Activated naive CD4-positive, alpha-beta T cell treated with anti-CD3 and anti-CD28 coated beads, Interleukin-2, amount 10 ng/mL, durations not matched to agents 7 days and 5 days (primary cell): ENCODE measurements at places on chromosomes 4 and X.

DNA sequence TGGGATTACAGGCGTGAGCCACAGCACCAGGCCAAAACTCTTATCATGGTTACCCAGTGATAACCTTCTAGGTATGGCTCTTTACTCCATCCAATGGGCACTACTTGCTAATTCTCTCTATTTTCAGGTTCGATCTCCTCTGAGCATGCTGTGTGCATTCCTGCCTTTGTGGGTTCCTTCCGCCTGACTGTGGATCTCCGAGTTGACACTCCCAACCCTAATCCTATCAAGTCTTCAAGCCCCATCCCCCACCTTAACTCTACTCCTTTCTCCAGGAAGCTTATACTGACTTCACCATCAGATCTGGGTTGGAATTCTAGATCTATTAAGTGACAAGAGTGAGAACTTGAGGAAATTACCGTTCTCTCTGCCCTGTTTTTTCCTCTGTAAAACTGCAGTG, 64.6 kb downstream of the ZAR1 start:
- DNase-seq = no peak

DNA sequence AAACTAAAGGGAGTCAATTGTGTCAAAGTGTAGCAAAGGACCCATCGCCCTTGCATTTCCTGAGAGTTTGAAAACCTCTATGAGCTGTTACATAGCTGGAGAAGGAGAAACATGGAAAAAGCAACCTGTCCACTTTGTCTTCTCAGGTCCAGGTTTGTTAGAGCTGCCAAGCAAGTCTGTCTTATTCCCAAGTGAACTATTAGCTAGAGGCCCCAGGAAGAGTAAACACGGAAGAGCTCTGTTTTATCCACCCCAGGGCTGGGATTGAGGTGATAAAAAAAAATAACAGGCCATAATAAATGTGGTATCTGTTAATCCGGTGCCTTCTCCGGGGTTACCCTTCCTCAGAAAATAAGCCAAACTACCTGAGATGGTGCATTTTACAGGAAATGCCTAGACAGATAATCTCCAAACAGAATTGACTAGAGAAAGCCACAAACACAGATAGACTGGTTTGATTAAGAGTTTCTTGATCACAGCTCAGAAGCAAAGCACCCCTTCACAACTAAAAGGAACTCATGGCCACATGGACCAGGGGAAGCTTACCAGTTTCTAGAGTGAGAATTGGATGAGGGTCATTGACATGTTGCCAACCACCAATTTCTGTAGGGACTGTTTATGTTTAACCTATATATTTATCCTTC, 35.9 kb upstream of the RELL1 start:
- DNase-seq = no peak

GRCh38 chr4:98638661-98639060, 19.8 kb downstream of the TSPAN5 start:
- DNase-seq = no peak

DNA sequence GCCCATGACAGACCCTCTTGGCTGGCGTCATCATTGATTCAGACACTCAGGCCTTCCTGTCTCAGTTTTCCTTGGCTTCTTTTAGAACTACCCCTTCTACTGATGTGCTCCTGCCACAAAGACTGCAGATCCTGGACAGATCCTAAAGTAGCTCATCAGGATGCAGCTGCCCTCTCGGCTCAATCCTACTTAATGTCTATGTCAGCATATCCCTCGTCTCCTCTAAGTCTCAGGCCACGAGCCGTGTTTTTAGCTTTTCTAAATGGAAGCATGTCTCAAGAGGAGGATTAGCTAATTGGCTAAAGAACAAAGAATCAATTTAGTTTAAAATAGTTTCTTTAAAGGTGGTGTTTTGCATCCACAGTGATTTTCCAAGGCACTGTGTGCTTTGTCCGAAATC, 447.7 kb downstream of the STIM2 start:
- DNase-seq = no peak

DNA sequence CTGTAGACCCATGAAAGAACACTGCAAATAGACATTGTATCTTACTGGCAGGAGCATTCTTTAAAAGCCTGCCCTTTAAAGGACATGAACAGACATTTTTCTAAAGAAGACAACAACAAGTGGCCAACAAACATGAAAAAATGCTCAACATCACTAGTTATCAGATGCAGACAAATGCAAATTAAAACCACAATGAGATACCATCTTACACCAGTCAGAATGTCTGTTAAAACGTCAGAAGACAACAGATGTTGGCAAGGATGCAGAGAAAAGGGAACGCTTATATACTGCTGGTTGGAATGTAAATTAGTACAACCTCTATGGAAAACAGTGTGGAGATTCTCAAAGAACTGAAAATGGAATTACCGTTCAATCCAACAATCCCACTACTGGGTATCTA, 77.2 kb downstream of the ATP10D start:
- no peak for DNase-seq

DNA sequence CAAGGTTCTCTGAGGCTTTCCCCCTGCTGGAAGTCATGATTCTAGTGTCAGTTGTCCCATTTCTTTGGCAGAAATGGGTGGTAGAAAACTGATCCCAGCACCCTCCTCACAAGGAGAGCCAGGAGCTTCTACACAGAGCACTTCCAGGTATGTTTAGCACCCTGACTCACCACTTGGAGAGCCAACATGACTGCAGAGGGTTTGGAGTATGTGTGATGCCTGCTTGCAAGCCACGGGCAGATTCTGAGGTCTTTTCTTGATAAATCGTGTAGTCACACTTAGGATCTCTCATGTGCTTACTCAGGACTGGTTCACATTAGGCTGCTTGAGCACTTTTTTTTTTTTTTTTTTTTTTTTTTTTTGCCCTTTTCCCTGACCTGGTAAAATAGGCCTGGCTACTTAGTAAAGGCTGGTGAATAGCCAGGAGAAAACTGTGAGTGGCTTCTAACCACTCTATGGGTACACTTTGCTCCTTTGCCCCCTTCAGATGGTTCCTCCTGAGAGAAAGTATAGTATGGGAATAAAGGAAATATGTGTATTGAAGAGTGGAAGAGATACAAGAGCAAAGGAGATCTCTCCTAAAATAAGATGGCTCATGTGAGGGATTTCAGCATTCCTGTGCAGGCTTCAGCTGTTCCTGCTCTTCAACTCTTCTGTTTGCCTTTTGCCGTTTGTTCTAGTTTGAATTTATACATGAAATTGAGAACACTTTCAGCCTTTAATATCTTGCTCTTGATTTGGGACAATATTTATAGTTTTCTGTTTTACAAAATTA, 103.6 kb downstream of the EMCN start:
- no peak for DNase-seq

DNA sequence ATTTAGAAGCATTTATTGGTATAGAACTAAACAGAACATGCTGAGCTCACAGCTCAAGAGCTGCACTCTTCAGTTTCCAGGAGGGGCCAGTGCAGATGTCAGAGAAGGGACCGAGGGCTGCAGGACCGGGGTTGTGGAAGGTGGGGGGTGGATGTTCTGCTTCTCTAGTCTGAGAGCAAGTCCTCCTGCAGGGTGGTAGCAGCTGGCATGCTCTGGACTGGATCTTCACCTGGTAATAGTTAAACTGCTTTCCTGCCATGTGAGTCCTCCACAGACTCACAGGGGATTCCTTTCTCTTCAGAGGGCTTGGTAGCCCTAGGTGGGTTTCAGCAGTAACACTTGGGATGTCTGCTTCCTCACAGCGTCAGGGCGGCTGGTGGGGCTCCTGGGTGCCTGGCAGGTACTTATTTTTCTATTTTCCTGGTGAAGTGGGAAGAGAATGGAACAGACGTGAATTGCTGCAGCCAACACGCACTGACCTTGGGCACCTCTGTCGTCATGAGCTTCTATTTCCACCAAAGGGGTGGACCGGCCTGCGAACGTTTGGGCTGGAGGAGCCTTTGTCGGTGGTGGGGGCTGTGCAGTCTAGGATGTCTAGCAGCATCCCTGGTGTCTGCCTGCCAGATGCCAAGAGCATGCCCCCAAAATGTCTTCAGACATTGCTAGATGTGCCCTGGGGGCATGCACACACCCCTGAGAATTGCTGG, 2.5 kb downstream of the MAEA start:
- DNase-seq = no peak
